ENCODE measurements at places on chromosomes 4 and X.

GRCh38 chr4:52248820-52249219 lies 197.7 kb downstream of the SPATA18 start:
- no peak for DNase-seq
- H3K27me3 ChIP-seq = no peaks in the 10 kb centered on the region
- no peak overlapping the region for H3K4me3 ChIP-seq
- H3K27ac ChIP-seq = no peak overlapping the region

- no peaks in the 10 kb centered on the region for H3K36me3 ChIP-seq
- no peak overlapping the region for H3K27ac ChIP-seq
- H3K4me3 ChIP-seq = no peak overlapping the region
- H3K4me1 ChIP-seq = no peaks in the 10 kb centered on the region
- DNase-seq = no peak
Observed at GRCh38 chrX:13022926-13023325, 21.5 kb downstream of the FAM9C start.

DNA sequence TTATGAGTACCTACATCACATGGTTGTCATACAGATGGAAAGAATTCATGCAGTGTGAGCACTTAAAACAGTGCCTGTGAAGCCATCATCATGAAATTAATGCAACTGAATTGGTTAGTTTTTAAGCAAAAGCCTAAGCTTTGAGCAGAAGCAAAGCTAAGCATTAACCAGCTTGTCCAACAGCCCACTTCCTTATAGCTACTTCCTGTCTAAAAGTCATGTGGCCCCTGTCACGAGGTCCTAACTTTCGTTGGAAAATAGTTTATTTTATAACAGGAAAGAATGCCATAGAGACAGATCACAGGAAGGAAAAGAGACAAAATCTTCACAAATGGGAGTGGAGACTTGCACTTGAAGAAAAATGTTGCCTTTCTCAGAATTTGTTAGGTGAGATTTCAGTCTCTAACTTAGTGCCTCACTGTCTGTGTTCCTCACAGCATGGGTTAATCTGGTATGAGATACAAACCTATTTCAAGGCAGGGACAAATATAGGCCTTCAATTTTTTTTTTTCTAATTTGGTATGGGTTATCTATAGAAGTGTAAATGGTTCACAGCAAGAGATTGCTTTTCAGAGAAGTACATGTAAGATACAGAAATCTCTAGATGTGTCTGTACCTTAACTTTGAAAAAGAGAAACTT lies 27.7 kb upstream of the VCX start:
- no peak for DNase-seq
- no peak overlapping the region for H3K4me3 ChIP-seq
- no peaks in the 10 kb centered on the region for H3K27me3 ChIP-seq

GRCh38 chrX:137565318-137565904 lies 516 bp upstream of the ZIC3 start:
- no peaks in the 10 kb centered on the region for H3K4me1 ChIP-seq
- H3K27ac ChIP-seq = no peak overlapping the region
- peak overlapping the region; percentile 55 for H3K4me3 ChIP-seq
- H3K36me3 ChIP-seq = no peaks in the 10 kb centered on the region
- no peak for DNase-seq

DNA sequence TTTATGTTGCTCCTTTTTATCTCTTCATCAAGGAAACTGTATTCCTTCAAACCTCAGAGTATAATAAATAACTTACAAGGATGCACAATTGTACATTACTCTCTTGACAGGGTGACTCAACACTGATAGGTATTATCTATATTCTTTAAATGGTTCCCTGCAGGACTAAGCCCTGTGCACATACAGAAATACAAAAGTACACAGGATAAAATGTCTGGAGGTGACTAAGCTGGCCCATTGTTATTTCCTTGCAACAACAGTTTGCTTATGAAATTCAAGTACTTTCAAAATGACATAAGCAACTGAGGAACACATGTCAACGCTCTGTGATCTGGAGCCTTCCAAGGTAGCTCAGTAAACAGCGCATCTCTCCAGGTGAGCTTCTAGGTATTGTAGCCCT lies 83.8 kb upstream of the RPL34 start:
- H3K27me3 ChIP-seq = no peaks in the 10 kb centered on the region
- no peak overlapping the region for H3K4me3 ChIP-seq
- H3K27ac ChIP-seq = no peak overlapping the region
- H3K36me3 ChIP-seq = no peaks in the 10 kb centered on the region

GRCh38 chr4:36747277-36748129 lies 466.1 kb downstream of the DTHD1 start:
- no peaks in the 10 kb centered on the region for H3K4me1 ChIP-seq
- H3K27ac ChIP-seq = no peak overlapping the region
- no peak for DNase-seq
- H3K36me3 ChIP-seq = no peaks in the 10 kb centered on the region

DNA sequence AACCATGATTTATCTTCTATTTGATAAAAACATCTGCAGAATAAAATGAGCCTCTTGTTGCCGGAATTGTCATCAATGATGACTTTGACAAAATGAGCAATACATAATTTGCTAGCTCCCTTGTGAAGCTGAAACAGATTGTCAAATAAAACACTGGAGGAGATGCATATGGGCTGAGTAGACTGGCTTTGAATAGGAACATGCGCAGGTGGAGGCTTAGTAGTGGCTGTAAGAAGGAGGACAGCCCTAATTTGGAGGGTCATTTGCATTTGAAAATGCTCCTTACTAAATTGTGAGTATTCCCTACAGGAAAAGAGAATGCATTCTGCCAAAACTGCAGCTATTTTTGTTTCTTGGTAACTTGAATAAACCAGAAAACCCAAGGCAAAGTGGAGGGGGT lies 329.1 kb downstream of the PPARGC1A start:
- H3K4me3 ChIP-seq = no peak overlapping the region
- DNase-seq = no peak
- H3K36me3 ChIP-seq = no peaks in the 10 kb centered on the region
- no peak overlapping the region for H3K27ac ChIP-seq

DNA sequence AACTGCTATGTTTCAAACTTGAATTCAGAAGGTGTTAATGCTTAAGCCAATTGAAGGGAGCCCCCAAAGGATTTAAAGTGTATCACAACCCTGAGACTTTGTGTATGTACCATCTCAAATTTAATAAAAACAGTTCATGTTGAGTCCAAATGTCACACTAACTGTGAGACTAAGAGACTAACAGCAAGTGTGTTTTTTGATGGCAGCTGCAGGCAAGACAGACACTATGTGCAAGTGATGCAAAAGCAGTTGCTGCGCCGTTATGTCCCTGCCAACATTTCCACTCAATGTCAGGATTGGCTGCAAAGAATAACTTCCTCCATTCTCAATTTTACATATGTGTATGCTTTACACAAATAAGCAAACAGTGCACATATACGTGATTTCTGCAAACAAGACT lies 594.6 kb downstream of the IL15 start:
- no peak for DNase-seq
- no peak overlapping the region for H3K27ac ChIP-seq
- no peaks in the 10 kb centered on the region for H3K27me3 ChIP-seq
- no peak overlapping the region for H3K4me3 ChIP-seq

DNA sequence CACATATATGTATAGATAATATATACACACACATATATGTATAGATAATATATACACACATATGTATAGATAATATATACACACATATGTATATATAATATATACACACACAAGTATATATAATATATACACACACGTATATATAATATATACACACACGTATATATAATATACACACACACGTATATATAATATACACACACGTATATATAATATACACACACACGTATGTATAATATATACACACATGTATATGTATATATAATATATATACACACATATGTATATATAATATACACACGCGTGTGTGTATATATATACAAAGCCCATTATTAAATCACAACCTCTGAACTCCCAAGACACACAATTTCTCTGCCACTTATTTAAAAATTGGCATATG lies 8.0 kb upstream of the UBE2K start:
- H3K27me3 ChIP-seq = no peaks in the 10 kb centered on the region
- no peak for DNase-seq
- no peak overlapping the region for H3K27ac ChIP-seq

DNA sequence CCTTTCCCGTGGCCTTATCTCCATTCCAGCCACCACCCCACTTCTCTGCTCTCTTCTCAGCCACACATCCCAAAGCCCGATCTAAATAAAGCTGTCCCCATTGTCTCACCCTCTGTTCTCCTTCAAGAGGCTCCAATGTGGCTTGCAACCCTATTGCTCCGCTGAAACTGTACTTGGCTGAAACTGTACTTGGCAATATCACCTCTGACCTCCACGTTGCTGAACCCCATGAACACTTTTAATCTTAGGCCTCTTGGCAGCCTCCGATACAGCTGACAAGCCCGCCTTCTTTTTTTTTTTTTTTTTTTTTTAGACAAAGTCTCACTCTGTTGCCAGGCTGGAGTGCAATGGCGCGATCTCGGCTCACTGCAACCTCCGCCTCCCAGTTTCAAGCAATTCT lies 12.1 kb downstream of the DCTD start:
- H3K27me3 ChIP-seq = no peaks in the 10 kb centered on the region
- H3K4me1 ChIP-seq = no peaks in the 10 kb centered on the region
- no peak overlapping the region for H3K27ac ChIP-seq

DNA sequence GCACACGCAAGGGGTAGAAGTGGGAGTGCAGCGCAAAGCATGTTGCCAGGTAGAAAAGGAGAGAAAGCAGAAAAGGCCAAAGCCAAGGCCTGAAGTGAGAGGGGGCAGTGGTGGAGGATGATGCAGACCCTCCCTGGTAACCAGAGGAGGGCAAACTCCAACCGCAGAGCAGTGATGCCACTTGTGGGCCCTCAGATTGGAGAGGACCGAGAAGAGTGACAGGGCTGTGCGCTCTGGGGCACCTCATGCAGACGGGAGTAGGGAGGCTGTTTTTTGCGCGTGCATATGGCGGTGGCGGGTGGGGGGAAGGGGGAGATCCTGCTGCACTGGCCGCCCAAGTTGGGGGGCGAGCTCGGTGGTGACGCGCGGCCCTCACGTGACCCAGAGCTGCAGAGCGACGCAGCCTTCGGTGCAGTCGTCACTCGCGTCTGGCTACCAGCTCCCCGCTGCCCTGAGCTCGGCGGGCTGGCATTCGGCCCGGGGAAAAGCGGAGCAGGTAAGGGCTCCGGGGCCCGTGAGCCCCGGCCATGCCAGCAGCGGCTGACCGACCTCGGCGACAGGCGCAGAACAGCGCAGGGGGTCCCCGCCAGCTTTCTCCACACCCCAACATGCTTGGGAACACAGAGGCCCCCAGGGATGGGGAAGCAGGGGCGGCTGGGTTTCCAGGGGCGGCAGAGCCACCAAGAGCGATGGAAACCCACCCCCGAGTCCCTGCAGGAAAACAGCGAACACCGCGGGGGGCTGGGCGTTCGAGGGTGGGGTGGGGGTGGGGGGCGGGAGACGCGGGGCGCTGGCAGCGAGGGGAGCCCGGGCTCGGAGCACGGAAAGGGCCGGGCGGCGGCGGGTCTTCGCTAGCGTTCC lies at the start of gene BEX3:
TSS of gene BEX3 (plus strand) at position 421 of the 861 bp plus-strand sequence. CDS start 984 bp downstream, outside the sequence.
- DNase-seq = peak; percentile 77
- peaks cover 5% of the 10 kb centered on the region for H3K4me1 ChIP-seq
- H3K27ac ChIP-seq = peak within 1 kb of the TSS; percentile 98
- H3K4me3 ChIP-seq = peak within 1 kb of the TSS; percentile 80
- H3K27me3 ChIP-seq = no peaks in the 10 kb centered on the region

DNA sequence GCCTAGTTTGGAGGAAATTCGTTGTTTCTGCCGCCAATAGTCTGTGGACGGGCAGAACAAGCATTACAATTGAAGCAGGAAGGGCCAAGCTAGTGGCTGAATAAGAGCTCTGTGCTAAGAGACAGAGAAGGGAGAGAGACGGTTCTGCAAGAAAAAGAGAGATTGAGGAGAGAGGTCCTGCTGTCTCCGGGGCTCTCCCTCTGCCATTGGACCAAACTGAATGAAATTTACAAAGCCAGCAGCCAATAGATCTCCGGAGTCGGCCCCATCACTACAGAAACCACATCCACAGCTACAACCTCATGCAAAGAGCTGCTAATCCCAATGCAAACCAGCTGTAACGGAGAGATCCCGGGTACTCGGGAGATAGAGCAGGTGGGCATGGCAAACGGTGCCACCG lies at the start of gene NLGN4X:
TSS of gene NLGN4X (minus strand) at position 148 of the 400 bp plus-strand sequence. CDS start 77,401 bp downstream, outside the sequence.
- peaks cover 2% of the 10 kb centered on the region for H3K4me1 ChIP-seq
- H3K36me3 ChIP-seq = no peaks in the 10 kb centered on the region
- no peak within 1 kb of the TSS for H3K27ac ChIP-seq

GRCh38 chr4:171342646-171343045 lies 470.6 kb upstream of the GALNTL6 start:
- no peaks in the 10 kb centered on the region for H3K27me3 ChIP-seq
- H3K27ac ChIP-seq = no peak overlapping the region
- no peak overlapping the region for H3K4me3 ChIP-seq
- H3K4me1 ChIP-seq = no peaks in the 10 kb centered on the region
- no peaks in the 10 kb centered on the region for H3K36me3 ChIP-seq
- no peak for DNase-seq

DNA sequence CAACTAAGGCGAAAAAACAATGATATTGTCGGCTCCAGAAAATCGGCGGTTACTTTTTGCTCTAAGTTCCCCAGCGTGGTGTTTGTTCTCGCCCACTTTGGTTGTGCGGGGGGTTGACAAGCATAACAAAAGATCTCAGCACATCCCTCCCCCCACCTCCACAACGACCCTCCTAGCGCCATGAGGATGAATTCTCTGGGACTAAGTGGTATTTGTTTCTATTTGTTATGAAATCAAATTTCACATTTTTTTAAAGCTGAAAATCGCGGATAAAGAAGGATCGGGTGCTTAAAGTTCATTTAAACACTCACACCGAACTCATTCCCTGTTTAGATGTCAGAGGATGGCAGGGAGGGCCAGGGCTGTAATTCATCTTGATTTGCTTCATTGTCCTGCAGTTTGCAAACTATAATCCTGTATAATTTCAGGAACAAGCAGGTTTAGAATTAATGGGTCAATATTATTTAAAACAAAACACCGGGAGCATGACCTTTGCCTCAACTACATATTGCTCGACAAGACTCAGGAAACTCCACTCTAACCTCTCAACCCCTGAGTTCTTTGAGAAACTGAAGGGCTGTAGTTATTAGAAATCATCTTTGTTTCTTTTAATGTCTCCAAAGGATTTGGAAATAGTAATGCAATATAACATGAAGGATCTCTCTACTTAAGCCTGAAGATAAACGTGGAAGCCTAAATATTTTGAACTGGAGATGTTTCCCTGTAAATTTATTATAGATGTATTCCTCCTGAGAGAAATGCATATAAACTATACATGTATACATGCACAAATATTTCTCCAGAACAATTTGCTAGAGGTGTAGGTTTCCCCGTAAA lies 6.4 kb downstream of the PITX2 start:
- H3K4me1 ChIP-seq = peaks cover 4% of the 10 kb centered on the region
- H3K4me3 ChIP-seq = no peak overlapping the region
- peaks cover 100% of the 10 kb centered on the region for H3K27me3 ChIP-seq
- H3K27ac ChIP-seq = no peak overlapping the region
- DNase-seq = no peak

- DNase-seq = no peak
- no peak overlapping the region for H3K27ac ChIP-seq
- peaks cover 59% of the 10 kb centered on the region for H3K36me3 ChIP-seq
- no peaks in the 10 kb centered on the region for H3K4me1 ChIP-seq
- H3K4me3 ChIP-seq = no peak overlapping the region
- no peaks in the 10 kb centered on the region for H3K27me3 ChIP-seq
Observed at GRCh38 chrX:104189837-104190236, 23.6 kb downstream of the FAM199X start.

GRCh38 chr4:57147335-57148060 lies 37.3 kb upstream of the IGFBP7 start:
- no peak overlapping the region for H3K27ac ChIP-seq
- no peak overlapping the region for H3K4me3 ChIP-seq
- no peaks in the 10 kb centered on the region for H3K27me3 ChIP-seq
- no peaks in the 10 kb centered on the region for H3K4me1 ChIP-seq
- H3K36me3 ChIP-seq = no peaks in the 10 kb centered on the region
